ENCODE measurements at places on chromosomes 1 and 21.

GRCh38 chr1:211305044-211305443 is 21.6 kb upstream of the TRAF5 start:
- DNase-seq, result no peak

GRCh38 chr1:168362991-168363390 is 82.3 kb downstream of the TBX19 start:
- DNase-seq, result no peak

- DNase-seq, result no peak
Observed at GRCh38 chr1:14522077-14522925, 76.2 kb upstream of the KAZN start.

DNA sequence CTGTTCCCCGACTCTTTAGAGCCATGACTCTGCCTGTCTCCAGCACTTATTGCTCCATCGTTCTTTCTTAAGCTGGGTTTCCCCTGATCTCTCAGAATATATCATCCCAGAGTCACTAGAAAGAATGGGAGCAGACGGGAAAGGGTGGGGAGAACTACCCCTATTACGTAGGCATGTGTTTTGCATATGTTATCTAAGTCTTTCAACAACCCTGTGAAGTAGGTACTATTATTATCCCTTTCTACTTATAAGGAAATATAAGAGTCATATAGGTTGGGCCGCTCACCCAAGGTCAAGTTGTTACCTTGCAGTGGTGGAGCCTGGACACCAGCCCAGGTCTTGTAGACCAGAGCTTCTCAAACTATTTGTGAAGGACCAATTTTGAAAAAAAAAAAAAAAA is 38.7 kb downstream of the ELF3 start:
- no peak for DNase-seq

DNA sequence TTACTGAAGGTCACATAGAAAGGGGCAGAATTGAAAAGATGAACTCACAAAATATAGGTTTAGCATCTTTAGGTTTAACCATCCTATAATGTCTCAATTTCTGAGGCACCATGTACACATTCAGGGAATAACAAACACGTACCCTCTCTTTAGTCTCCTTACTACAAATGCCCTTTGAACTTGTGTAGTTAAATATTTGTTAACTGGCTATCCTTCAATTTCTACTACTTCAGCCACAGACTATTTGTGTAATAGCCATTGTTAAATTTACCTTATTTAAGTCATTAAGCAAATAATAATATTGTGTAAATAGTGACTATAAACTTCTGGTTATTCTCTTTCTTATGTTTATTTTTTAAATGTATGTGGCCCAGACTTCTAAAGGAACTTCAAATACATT is 600.5 kb downstream of the KCNT2 start:
- DNase-seq, result no peak

- no peak for DNase-seq
Observed at GRCh38 chr1:92619466-92620189, 132.9 kb upstream of the GFI1 start.

DNA sequence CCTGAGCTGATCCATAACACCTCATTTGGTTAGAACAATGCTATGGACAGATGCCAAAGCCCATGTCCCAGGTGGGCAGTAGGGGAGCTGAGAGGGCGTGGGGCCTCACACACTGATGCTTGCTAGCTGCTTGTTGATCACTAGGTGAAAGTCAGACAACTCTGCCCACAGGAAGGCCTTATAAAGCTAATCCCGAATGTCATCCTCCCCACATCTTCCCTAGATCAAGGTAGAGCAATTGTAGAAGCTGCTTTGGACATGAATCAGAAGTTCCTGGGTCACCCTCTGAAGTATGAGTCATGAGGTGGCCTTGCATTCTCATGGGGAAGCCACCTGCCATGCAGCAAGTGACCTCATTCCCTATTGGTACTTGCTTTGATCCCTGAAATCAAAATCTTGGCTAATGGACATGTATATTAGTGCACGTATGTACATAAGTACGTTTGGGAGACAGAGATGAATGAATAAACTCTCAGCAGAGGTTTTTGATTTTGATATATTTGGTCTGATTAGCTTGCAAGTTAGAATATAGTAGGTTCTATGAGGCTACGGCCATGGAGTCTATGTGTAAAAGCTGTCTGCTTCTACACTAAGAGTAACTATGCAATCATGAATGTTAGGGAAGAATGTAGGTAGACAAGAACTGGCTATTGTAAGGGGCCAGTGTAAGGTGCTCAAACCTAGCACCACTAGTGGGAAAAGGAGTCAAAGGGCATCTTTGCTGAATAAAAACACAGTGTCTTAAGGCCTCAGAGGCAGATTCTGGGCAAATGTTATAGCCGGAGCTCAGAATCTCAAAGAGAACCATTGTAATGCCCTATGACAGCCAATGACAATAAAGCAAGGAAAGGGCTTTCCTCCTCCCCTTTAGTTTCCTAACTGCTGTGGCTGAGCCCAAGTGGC is 52.6 kb downstream of the ABCA4 start:
- no peak for DNase-seq

DNA sequence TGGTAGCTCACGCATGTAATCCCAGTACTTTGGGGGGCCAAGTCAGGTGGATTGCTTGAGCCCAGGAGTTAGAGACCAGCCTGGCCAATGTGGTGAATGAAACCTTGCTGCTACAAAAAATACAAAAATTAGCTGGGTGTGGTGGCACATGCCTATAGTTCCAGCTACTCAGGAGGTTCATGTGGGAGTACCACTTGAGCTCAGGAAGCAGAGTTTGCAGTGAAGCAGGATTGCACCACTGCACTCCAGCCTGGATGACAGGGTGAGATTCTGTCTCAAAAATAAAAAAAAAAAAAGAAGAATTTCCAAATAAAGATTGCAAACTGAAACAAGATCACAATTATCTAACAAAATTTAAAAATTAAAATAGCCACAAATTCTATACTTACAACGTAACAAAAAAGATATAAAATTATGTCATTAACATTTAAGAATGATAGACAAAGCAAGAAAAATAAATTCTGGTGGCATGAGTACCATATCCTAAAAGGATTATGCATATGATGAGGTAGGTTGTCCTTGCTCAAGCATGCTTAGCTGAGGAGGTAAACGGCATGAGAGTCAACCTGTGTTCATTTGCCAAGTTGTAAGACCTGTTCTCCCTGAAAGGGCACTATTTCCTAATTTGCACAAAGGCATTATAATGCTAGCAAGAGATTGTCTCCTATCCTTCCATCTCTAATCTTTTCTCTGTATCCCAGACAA is 20.2 kb downstream of the IPP start:
- no peak for DNase-seq

DNA sequence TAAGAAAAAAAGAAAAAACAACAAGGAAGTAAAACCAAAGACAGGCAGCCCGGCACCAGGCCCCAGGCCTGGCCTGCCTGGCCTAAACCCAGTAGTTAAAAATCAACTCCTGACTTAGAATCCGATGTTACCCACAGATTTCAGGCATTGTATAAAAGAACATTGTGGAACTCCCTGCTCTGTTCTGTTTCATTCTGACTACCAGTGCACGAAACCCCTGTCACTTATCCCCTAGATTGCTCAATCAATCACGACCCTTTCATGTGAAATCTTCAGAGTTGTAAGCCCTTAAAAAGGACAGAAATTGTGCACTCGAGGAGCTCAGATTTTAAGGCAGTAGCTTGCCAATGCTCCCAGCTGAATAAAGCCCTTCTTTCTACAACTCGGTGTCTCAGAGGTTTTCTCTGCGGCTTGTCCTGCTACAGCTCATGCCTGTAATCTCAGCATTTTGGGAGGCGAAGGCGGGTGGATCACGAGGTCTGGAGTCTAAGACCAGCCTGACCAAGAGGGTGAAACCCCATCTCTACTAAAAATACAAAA is 15.6 kb upstream of the MYOCOS start:
- no peak for DNase-seq

GRCh38 chr1:184409011-184409410 is 22.2 kb downstream of the C1orf21 start:
- no peak for DNase-seq

DNA sequence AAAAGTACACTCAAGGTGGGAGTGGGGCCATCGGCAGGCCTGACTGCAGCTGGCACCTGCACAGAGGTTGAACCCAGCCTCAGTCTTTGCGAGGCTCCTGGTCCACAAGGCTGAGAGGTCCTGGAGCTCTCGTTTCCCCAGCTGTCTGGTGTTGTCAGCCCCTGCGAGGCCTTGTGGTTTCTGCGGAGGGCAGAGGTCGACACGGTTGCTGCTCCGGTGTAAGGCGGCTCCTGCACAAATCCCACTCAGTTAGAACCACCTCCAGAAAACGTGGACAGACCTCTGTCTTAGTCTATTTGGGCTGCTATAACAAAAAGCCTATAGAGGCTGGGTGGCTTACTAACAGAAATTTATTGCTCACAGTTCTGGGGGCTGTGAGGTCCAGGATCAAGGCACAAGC is 5.8 kb downstream of the KIAA1614 start:
- no peak for DNase-seq

DNA sequence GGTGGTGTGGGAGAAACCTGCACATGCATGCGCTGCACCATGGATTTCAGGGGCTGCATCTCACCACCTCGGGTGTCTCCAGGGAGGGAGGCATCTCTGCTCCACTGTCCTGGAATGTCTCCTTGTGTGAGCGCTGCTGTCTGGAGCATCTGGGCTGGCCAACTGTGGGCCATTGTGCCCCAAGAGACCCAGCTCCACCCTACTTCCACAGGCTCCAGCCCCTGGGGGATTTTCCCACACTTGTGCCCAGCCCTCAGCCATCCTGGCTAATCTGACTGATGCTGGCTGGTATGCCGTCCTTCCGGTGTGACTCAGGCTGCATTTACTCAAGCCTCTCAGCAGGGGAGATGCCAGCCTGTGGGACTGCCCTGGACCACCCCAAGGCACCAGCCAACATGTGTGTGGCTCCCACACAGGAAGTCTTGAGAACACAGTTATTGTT is 62.0 kb downstream of the TRIM11 start:
- no peak for DNase-seq

Data from AG04450 (cell line).